ENCODE measurements at places on chromosomes 1 and 21. TPM values are rescaled to one million over a fixed set of nuclear protein-coding genes. Genes with fewer than 3 reads are reported as not detected.

COA6 gene
- polyA plus RNA-seq = 27.6 TPM

DNA sequence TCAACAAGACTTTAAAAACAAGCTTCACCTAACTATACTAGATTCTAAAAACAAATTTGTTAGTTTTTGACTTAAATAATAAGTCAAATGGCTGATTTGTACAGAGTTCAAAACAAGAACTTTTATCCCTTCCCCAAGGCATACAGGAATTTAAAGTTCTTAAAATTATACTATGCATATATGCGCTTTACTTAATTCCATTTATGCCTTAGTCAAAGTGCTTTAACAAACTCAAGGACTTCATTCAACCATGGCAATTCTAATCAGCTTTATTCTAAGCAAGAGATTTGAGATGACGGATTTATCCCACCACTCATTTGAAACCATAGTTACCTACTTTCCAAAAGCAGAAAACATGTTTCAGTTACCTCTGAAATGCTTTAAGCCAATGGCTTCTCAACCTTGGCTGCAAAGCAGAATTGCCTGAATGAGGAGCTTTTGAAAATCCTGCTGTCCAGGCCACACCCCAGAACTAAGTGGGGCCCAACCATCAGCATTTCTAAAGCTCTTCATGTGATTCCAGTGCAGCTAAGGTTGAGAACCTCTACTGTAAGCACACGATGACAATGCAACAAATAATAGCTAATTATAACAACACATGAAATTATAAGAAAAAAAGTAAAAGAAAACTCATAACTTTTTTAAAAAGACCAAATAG is 44.6 kb downstream of the TTLL7 start:
- DNase-seq = no peak

DNA sequence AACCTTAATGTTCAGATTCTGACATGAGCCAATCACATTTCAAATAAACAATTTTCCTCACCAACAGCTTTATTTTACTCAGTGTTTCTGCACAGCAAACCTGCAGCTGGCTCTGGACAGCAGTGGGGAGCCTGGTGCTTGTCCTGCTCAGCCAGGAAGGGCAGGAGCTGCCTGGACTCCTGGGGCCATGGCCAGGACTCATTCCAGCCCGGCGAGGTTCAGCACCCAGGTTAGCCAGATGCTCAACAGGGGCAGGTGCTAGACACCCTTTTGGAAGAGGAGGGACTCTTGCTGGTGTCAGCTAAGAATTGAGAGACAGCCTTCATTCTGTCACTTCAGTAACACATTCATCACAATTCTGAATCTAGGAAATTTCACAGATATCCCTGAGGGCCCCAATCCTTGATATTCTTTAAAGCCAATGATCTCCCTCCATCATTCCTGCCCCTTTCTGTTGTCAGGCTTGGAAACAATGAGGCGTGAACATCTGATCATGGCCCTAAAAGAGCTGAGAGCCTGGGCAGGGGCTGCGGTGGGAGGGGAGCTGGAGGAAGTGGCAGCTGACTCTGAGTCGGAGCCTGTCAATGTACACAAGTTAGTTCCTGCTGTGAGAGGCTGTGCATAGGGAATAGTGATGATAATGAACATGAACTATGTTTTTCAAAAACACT is 251.3 kb downstream of the SDCCAG8 start:
- DNase-seq = no peak

DNA sequence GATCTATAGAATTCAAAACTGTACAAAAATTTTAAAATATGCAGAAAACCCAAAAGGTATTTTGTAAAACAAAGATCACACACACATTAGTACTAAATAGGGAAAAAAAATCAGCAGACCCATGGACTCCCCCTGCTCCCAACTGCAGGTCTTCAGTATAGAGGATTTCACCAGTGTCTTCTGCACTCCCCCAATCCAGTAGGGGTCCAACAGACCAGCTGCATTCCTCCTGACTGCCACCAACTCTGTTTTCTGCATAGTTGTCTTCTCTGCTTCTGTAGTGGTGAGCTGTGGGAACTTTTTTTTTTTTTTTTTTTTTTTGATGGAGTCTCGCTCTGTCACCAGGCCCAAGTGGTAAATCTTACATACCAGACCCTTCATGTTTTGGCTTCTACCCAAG is 21.9 kb downstream of the CLCA2 start:
- no peak for DNase-seq

Data from renal pelvis (tissue), 12 donors.